Fibroblast of villous mesenchyme (primary cell): ENCODE measurements at places on chromosomes 6 and 20. TPM values are rescaled to one million over a fixed set of nuclear protein-coding genes. Genes with fewer than 3 reads are reported as not detected.

- no peak for DNase-seq
Observed at GRCh38 chr6:72382602-72383529, 239.0 kb upstream of the KCNQ5 start.

GRCh38 chr20:36478137-36478905 is 63.0 kb upstream of the MYL9 start:
- no peak for DNase-seq

Gene TBCC
- total RNA-seq = 38.7 and 42.3 TPM in 2 replicates

Gene MLN
- not detected in 2 replicates for total RNA-seq

Gene FAXC
- total RNA-seq = 0.32 and 2.2 TPM in 2 replicates

DNA sequence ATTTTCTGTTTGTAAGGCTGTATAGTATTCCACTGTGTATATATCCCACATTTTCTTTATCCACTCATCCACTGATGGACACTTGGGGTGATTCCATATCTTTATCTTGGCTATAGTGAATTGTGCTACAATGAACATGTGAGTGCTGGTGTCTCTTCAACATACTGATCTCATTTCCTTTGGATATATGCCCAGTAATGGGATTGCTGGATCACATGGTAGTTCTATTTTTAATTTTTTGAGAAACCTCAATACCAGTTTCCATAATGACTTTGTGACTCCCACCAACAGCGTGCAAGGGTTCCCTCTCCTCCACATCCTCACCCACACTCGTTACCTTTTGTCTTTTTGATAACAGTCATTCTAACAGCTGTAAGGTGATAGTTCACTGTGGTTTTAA is 166.0 kb downstream of the ARHGAP18 start:
- no peak for DNase-seq

Gene HUS1B
- 0.86 and 1.9 TPM in 2 replicates for total RNA-seq

GRCh38 chr6:57173056-57173885 is 1.1 kb downstream of the BAG2 start:
- peak; percentile 37 for DNase-seq

GRCh38 chr6:87333033-87333432 is 4.0 kb upstream of the GJB7 start:
- no peak for DNase-seq

DNA sequence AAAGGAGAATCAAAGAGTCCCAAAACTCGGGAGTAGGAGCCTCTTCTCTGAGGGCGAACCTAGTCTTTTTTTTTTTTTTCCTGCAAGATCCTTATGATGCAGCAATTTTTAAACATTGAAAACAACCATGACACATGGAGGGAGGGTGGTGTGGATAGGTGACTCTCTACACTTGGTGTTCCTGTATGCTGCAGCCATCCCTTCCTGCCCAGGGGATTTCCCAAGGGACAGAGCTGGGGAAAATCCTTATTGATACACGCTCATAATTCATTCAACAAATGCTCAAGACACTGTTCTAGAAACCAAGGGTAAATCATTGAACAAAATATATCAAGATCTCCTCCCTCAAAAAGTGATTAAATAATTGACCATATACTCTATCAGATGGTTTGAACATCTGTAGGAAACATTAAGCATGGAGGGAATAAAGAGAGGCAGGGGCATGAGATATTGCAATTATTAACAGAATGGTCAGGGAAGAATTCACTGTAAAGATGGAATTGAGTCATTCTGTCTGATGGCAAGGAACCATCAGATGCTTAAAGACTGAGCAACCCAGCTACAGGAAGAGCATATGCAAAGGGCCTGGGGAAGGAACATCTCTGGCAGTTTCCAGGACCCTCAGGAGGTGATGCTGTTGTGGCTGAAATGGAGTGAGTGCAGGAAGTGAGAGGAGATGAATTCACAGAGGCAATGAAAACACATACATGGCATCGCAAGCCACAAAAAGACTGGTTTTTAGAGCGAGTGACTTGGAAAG is 13.4 kb upstream of the BTN3A3 start:
- no peak for DNase-seq

Gene SRMS
- total RNA-seq = not detected in 2 replicates

GRCh38 chr6:90687775-90688380 is 101.0 kb upstream of the MAP3K7 start:
- no peak for DNase-seq

DNA sequence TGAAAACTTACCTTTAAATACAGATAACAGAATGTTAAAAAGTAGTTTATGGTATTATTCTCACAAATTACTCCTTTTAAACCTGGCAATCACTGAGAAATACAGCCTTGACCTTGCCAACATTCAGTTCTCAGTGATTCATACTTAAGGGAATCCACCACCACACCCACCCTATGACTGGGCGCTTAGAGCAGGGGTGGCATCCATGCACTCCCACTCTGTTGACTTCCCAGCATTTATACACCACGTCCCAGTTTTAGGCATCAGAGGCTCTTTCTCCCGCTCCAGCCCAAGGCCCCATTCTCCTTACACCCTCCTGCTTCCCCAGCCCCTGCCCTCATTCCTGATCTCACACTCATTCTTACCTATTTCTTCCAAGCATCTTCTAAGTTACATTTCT is 16.3 kb downstream of the TRAF3IP2 start:
- peak; percentile 86 for DNase-seq

Gene DYNLT2
- 1.3 TPM in 2 replicates for total RNA-seq

DNA sequence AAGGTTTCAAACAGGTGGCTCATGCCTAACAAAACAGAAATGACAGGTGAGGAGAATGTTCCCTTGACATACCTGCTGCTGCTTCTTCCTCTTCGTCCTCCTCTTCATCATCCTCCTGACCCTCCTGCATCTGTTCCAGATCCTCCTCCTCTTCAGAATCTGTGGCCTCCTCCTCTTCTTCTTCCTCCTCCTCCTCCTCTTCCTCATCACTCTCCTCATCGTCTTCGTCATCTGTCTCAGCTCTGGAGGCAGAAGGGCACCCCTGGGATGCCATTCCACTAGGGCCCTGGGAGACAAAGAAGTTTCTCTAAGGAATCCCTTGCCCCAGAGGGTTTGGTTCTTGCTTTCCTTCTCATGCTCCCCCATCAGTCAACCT is 2.4 kb upstream of the ZBTB22 start:
- no peak for DNase-seq

Gene DAAM2
- 13.8 and 16.1 TPM in 2 replicates for total RNA-seq

GRCh38 chr6:111916747-111917146 is 43.5 kb upstream of the FYN start:
- no peak for DNase-seq

GRCh38 chr20:61868466-61869090 is 197.1 kb downstream of the TAF4 start:
- no peak for DNase-seq

Gene SCGN
- not detected in 2 replicates for total RNA-seq

Gene RPP40
- total RNA-seq = 7.7 and 11.2 TPM in 2 replicates

DNA sequence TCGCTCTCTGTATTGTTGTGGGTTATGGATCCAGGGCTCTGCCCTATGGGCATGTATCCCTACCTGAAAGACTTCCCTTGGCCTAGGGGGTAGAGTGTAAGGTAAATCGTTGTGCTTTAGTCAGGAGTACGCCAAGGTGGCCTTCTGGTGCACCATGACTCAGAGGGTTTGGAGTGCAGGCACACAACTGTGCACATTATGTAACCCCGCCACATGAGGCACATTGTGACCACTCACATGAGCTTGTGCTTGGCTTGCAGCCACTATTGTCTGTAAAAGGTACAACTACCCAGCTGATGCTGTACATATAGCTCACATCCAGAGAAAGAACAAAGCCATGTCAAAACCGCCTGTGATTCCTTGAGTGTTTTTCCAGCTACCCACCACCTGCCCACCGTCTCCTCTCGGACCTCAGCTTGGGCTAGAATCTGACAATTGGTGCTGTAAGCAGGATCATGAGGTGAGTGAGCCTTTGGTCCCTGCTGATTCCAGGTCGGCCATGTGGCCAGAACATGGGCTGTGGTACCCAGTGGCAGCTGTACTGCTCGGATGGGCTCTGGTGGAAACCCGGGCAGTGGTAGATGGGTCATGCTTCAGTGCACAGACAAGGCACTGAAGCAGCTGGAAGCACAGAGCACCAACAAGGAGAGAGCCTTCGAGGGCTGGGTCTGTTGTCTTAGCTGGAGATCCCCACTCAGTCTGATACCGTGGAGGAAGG is 33.8 kb downstream of the HDDC2 start:
- no peak for DNase-seq

- no peak for DNase-seq
Observed at GRCh38 chr6:7085911-7086310, 21.9 kb upstream of the RREB1 start.

GRCh38 chr20:40849456-40849855 is 160.4 kb upstream of the MAFB start:
- no peak for DNase-seq

- DNase-seq = no peak
Observed at GRCh38 chr6:45209762-45210161, 118.4 kb upstream of the RUNX2 start.

- no peak for DNase-seq
Observed at GRCh38 chr6:85490516-85491248, 40.8 kb downstream of the NT5E start.

- DNase-seq = no peak
Observed at GRCh38 chr6:12923644-12924235, 207.2 kb downstream of the PHACTR1 start.

DNA sequence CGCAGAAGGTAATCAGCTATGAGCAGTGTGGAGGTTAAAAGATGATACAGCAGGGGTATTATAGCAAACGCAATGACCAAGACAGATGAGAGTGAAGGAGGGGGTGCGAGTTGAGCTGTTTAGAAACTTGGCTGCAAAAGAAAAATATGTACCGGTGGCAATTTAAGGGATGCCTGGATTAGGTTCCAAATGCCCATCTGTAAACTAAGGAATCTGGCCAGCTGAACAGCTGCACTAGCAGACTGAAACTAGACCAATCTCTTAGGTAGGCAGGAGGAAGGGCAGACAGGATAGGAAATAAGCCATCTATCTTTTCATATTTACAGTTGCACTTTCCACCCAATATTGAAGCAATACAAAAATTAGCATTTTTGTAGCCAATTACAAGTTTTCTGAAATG is 407.6 kb downstream of the HTR1B start:
- DNase-seq = no peak

Gene DNAH8
- total RNA-seq = under 0.01 and 0.32 TPM in 2 replicates

Gene GHRH
- total RNA-seq = not detected in 2 replicates

DNA sequence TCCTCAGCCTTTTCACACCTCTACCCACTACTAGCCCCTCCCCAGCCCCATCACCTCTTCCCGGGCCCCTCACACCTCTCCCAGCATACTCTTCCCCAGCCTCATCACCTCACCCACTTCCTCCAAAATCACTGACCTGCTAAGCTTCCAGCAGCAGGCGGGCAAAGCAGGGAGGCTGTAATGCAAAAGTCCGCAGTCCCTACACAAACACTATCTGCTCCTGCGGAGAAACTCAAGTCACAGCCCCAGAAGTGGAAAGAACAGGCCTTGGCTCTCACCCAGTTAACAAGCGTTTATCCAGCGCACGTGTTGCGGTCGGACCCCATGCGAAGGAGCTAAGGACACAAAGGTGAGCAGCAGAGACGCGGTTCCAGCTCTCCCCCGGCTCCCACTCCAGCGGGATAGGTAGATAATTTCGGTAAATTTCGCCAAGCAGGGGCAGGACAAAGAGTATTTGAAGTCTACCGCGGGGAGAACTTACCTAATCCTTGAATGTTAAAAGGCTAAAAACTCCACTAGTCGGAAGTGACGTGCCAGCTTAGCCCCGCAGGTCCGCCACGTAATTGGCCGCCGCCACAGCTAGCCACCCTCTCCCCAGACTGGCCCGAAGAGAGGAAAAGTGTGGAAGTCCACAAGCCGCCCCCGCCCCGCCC is 728 bp upstream of the TRIM39 start:
- DNase-seq = peak; percentile 88

- DNase-seq = no peak
Observed at GRCh38 chr6:24381476-24382219, 21.1 kb upstream of the MRS2 start.

Gene WFDC10B
- not detected in 2 replicates for total RNA-seq

- DNase-seq = no peak
Observed at GRCh38 chr6:158759966-158760617, 59.1 kb downstream of the EZR start.

Gene PFDN6
- 26.4 and 34.5 TPM in 2 replicates for total RNA-seq

Gene HLA-B
- total RNA-seq = 475 and 661 TPM in 2 replicates

- DNase-seq = no peak
Observed at GRCh38 chr20:11738852-11739251, 178.8 kb upstream of the BTBD3 start.

DNA sequence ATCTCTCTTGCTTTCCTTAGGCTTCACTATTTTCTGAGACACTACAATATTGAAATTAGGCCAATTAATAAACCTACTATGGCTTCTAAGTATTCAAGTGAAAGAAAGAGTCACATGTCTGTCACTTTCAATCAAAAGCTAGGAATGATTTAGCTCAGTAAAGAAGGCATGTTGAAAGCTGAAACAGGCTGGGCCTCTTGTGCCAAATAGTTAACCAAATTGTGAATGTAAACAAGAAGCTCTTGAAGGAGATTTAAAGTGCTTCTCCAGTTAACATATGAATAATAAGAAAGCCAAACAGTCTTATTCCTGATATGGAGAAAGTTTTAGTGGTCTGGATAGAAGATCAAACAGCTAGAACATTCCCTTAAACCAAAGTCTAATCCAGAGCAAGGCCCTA is 236.3 kb downstream of the OTOR start:
- DNase-seq = no peak

Gene DEFB121
- not detected in 2 replicates for total RNA-seq

DNA sequence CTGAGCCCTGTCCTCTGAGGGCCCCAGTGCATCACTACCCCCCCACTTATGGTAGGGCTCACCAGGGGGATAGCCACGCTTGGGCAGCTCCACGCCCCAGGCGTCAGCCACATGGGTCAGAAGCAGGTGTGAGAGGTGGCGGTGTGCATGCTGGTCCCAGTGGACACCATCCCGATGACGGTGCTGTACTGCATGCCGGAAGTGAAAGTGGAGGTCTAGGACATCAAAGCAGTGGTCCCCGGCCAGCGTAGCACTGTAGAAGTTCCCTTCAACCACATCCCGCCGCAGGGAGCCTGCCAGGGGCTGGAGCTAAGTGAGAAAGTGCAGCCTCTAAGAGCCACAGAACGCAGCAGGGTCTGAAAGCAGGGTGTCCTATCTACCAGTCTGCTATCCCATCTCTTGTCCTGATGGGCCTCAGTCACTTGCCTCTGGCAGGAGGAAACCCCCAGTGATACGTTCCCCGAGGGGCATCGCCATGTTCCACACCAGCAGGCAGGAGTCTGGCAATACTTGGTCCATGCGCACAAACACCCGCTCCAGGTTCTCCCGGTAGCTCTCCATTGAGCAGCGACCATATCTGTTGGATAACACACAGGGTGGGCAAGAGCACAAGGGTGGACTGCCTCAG is 2.2 kb downstream of the PCED1A start:
- DNase-seq = no peak

DNA sequence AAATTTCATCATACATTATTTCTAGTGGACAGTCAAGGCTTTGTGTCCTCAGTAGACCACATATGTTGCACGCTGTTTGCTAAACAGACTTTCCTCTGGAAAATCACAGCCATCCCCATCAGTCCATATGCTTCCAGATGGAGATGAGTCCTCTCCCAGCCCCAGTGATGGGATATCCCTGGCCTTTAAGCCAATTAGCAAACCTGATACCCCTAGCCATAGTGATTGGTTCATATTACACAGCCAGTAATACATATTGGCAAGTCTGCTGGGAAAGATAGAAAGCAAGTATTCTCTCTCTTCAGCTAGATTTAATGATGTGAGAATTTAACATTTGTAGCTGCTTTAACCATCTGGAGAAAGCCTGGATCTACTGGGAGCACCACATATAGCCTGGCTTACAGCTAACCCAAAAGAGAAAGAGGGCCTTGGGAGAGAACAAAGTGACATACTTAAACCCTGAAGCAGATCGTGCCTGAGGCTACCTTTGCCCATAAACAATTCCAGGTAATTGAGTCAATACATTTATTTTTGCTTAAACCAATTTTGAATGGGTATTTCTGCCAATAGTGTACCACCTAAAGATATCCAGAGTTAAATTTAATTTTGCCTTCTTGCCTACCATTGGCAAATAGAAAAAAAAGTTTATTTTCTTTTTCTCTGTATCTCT is 103.5 kb upstream of the HIVEP1 start:
- no peak for DNase-seq
